Colonic mucosa (tissue), 4 donors: ENCODE measurements at places on chromosomes 3 and 15. TPM values are rescaled to one million over a fixed set of nuclear protein-coding genes. Genes with fewer than 3 reads are reported as not detected.

GRCh38 chr3:13513913-13514517, 33.9 kb downstream of the HDAC11 start:
- DNase-seq = no peak

- no peak for DNase-seq
Observed at GRCh38 chr3:126607214-126607908, 47.6 kb downstream of the TXNRD3 start.

DNA sequence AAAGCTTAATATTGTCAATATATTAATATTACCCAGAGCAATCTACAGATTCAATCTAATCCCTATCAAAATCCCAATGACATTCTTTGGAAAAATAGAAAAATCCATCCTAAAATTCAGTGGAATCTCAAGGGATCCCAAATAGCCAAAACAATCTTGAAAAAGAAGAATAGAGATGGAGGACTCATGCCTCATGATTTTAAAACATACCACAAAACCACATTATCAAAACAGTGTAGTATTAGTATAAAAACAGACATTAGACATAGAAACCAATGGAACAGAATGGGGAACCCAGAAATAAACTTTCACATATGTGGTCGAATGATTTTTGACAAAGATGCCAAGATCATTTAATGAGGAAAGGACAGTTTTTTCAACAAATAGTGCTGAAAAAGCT, 14.6 kb downstream of the NEK4 start:
- DNase-seq = no peak

GRCh38 chr3:65751123-65751700, 287.5 kb downstream of the MAGI1 start:
- peak; percentile 58 for DNase-seq

GRCh38 chr3:21944251-21944650, 193.2 kb upstream of the ZNF385D start:
- DNase-seq = no peak

The RRP9 gene
- total RNA-seq = 24.7 TPM

The ITIH3 gene
- 0.32 TPM for total RNA-seq

The INSYN1 gene
- total RNA-seq = 0.58 TPM

DNA sequence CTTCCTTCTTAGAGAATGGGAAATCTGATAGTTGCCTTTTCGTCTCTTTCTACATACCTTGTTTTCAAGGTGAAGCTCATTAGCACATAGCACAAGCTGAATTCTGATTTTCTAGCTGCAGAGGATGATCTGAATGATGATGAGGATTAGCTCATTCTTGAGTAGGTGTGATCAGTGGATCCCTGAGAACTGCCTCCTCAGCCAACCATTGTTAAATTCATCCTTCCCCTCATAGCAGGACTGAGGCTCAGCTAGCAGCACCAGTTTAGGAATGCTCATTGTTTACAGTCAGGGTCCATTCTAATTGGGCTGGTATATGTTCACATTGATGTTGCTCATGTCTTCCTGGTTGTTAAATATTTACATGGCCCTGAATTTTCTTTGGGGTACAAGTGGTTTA, 299.9 kb upstream of the MME start:
- DNase-seq = no peak

DNA sequence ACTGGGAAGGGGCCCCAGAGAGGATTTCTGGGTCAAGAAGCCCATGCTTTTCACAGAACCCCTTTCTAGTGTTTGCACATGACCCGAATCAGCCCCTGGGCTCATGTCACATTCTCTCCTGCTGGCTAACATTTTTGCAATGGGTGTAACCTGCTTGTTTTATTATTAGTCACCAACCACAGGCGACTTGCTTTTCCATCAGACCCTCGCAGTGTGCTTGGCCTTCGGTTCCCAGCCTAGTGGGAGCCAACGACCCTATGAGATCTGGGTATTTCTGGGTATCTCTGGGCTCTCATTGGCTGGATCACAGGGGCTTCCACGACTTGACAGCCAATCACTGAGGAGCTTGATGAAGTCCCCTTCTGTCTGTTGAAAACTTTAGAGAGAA, 11.0 kb upstream of the FBLN2 start:
- DNase-seq = no peak

The SLC15A2 gene
- total RNA-seq = 3.1 TPM

The ITGA11 gene
- total RNA-seq = 4.1 TPM

The ZNF502 gene
- 3.3 TPM for total RNA-seq
